ENCODE measurements at places on chromosomes 6 and 20. TPM values are rescaled to one million over a fixed set of nuclear protein-coding genes. Genes with fewer than 3 reads are reported as not detected.

TMEM217 gene
- total RNA-seq = not detected

- DNase-seq = no peak
Observed at GRCh38 chr6:17349427-17349826, 44.0 kb upstream of the CAP2 start.

- DNase-seq = peak; percentile 96
Observed at GRCh38 chr6:37257634-37258404, at the start of the genes TBC1D22B and TMEM217. Gene TBC1D22B, plus strand, starts transcription at chr6:37257772. Its CDS starts 146 bp downstream, at chr6:37257918. Gene TMEM217, minus strand, starts transcription at chr6:37258144. Its CDS starts 39,114 bp downstream, at chr6:37219030.

ADGRF5 gene
- 19.4 TPM for total RNA-seq

DNA sequence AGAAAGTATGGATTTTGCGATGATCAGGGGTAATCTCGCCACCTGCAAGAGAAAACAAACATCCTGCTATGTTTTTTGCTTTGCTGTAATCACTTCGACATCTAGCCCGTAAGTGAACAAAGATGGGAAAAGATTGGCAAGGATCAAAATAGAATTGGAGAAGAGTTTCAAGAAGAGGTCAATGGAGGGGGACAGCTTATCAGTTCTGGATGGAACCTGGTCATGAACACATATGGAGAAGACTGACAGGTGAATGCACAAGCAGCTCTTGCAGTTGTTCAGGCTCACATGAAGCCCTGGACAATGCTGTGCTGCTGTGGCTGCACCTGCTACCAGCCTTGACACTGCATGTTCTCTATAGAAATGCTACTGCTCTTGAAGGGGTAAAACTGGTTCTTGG lies 222.1 kb downstream of the BCAS1 start:
- no peak for DNase-seq

Data from dorsolateral prefrontal cortex (tissue), 122 donors.